ENCODE measurements at places on chromosomes 1 and 21.

GRCh38 chr1:231563247-231563646 is 34.8 kb downstream of the TSNAX start:
- no peak for DNase-seq

- no peak for DNase-seq
Measured at GRCh38 chr1:86035101-86035500, 121.5 kb downstream of the COL24A1 start.

- no peak for DNase-seq
Measured at GRCh38 chr1:155004352-155005075, 1.9 kb downstream of the ZBTB7B start.

GRCh38 chr1:154453574-154454352 is 48.3 kb upstream of the TDRD10 start:
- DNase-seq, result no peak

DNA sequence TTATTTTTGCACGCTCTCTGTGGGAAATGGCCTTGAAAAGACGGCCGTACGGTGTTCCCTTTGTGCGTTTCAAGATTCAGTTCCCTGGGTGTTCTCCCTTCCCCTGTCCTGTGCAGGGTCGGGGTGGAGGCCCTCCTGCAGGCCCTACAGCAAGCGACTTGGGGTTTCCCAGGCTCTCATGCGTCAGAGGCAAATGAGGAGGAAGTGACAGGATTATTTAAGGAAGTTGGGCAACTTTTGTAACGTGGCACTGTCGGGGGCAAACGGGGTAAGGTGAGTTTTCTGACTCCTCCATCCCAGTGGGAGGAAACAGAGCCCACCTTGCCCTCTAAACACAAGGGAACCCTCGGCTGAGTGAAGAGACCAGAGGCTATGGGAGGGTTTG is 16.1 kb upstream of the AJAP1 start:
- DNase-seq, result no peak

DNA sequence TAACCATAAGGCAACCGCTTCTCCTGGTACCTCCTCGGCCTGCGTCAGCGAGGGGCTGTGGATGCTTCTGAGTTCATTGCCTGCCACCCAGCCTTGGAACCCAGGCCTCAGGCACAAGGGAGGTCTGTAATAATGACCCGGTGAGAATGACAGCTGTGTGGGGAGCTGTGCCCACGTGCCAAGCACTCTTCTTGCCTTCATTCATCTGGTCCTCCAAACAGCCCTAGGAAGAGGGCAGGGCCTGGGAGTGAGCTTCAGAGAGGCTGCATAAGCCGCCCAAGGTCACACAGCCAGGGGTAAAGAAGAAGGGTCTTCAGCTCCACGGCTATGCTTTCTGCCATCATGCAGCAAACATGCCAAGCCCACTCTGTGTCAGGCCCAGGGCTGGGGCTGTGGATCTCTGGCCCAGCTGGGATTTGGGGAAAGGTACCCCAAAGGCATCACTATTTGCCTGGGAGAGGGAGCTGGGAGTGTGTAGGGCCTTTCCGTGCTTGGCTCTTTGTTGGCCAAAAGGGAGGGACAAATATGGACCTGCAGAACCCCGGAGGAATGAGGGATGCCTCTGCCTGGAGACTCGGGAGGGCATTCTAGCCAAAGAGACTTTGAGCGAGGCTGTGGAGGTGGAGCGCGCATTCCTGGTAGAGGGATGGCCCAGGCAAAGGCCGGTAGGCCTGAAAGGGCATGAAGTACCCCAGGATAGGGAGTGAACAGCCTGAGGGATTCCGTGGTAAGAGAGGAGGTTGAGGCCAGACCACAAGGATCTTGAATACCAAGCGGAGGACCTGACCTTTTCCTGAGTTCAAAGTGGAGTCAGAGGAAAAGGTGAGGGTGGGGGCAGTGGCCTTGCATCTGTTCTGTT is 10.1 kb upstream of the EDN2 start:
- no peak for DNase-seq

- no peak for DNase-seq
Measured at GRCh38 chr1:41447995-41448770, 36.3 kb downstream of the EDN2 start.

DNA sequence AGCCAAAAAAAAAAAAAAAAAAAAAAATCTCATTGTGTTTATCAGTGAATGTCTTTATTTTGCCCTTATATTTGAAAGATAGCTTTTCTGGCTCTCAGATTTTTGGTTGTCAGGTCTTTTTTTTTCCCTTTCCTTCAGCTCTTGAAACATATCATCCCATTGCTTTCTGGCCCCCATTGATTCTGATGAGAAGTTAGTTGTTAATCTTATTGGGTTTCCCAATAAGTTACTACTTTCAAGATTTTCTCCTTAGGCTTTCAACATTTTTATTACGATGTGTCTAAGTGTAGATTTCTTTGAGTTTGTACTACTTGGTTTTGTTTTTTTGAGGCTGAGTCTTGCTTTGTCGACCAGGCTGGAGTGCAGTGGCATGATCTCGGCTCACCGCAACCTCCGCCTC is 14.7 kb upstream of the SOAT1 start:
- DNase-seq, result no peak

GRCh38 chr1:37070126-37070525 is 35.8 kb upstream of the GRIK3 start:
- DNase-seq, result no peak

Measured in CD8-positive, alpha-beta T cell (primary cell).